IgD-negative memory B cell (primary cell): ENCODE measurements at places on chromosomes 11 and 22. TPM values are rescaled to one million over a fixed set of nuclear protein-coding genes. Genes with fewer than 3 reads are reported as not detected.

The DMC1 gene
- not detected for polyA plus RNA-seq

The C11orf16 gene
- not detected for polyA plus RNA-seq

The ZNF280A gene
- not detected for polyA plus RNA-seq

The OR52H1 gene
- not detected for polyA plus RNA-seq

The FAM111B gene
- 3.8 TPM for polyA plus RNA-seq

The USP35 gene
- polyA plus RNA-seq, result 0.30 TPM

The MMP8 gene
- polyA plus RNA-seq, result not detected
